ENCODE measurements at places on chromosomes 2 and 18. TPM values are rescaled to one million over a fixed set of nuclear protein-coding genes. Genes with fewer than 3 reads are reported as not detected.

The CCDC74B gene
- total RNA-seq = 0.42 TPM

The LCLAT1 gene
- 13.4 TPM for total RNA-seq

The UGT1A6 gene
- not detected for total RNA-seq

The SP100 gene
- total RNA-seq = 18.7 TPM

All from gastrocnemius medialis (tissue), 4 donors.